Heart left ventricle (tissue), 16 donors: ENCODE measurements at places on chromosomes 7 and 10. TPM values are rescaled to one million over a fixed set of nuclear protein-coding genes. Genes with fewer than 3 reads are reported as not detected.
A peak's percentile ranks its signal among the peaks of the same experiment; 100 is the strongest.

DNA sequence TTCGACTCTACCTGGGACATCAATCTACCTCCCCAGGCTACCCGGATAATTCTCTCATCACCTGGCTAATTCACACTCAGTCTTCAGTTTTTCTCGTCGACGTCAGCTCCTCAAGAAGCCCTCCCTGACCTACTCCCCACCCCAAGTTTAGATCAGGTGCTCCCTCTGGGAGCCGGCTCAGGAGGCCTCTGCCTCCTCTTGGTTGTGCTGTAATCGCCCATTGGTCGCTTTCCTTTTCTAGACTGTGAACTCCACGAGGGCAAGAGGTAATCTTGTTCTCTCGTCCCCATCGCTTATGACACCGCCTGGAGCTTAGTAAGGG lies 461 bp upstream of the WIPF3 start:
- no peak for DNase-seq

- DNase-seq = no peak
Observed at GRCh38 chr10:50291261-50291850, 40.0 kb upstream of the ASAH2 start.

DNA sequence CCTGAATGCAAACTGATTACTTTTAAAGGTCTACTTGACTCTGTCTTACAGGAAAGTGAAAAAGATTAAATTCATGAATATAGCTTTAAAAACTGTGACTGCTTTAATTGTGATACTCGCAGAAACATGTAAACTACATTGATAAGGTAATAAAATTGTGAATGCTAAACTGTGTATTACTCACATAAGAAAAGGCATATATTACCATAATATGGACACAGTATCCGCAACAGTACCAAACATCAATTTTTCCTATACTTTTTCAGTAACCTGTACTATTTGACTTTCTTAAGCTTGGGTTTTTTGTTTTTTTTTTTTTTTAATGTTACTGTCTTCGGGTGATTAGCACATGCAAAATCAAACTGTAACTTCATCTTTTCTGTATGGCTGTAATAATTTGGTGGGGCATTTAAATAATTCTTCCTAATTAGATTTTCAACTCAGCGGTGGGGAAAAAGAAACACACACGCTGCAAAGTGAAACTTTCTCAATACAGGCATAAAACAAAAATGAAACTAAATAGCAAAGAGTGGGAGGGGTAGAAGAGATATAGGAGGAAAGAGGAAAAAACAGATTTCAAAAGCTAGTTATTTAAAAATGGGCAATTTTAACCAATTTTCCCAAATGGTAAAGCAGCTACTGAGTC lies 23.2 kb downstream of the NT5C3A start:
- no peak for DNase-seq

DNA sequence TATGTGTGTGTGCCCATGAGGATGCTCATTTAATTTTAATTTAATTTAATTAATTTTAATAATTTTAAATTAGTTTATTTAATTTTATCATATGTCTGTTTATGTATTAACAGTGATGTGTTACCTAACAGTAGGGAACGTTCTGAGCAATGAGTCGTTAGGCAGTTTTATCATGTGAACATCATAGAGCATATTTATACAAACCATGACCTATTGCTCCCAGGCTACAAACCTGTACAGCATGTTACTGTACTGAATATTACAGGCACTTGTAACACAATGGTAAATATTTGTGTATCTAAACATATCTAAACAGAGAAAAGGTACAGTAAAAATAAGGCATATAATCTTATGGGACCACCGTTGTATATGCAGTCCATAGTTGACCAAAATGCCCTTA lies 13.7 kb upstream of the CFAP69 start:
- no peak for DNase-seq

GRCh38 chr10:114195079-114195478 lies 15.9 kb downstream of the TDRD1 start:
- no peak for DNase-seq

DNA sequence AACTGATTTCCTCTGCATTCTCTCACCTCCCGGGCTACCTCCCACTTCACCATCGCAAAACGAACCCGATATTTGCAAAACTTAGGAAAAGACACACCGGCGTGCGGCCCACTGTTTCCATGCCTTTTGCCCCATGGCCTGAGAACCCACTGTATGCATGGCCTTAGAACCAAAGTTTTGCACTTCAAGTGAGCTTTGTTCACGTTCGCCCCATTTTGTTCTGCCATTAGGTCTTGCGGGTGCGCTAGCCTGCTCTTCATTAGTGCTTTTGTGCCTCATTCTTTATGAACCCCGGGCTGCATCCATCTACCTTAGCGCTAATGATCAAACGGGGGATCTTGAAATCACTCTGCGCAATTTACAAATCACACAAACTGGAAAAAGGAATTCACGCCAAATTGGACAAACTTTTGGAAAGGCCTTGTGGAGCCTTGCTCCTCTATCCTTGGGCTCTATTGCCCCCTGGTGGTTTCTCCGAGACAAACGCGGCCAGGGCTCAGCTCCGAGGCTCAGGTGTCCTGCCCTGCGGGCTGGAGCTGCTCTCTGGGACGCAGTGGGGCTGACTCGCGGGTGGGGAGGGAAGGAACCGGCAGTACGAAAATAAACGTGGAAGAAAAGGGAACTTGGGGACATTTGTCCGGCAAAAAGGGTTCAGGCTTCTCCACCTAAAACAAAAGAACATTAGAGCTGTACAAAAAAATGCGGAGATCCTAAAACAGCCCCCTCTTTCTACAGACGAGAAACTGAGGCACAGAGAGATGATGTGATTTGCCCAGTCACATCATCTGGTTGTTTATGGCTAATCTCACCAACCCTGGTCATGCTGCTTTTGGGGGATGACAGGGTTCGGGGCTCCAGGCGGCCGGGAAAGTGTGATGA lies 300.4 kb upstream of the NFE2L3 start:
- peak; percentile 87 for DNase-seq

DNA sequence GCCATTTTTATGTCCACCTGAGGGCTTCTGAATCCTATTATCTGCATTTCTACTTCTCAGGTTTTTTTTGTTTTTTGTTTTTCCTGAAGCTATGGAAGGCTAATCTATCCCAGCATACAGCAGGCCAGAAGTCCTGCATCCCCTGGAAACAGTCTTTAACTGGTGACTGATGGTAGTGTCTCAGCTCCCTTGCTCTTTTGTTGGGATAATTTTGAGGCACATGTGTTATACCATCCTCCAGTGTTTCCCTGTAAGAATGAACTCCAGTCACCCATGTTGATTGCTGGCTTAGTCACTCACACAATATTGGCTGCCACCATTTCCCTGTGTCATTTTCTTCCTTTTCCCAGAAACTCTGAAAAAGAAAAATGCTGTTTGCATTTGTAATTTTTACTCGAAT lies 1094.0 kb upstream of the LRRN3 start:
- DNase-seq = no peak

GRCh38 chr7:152883858-152884257 lies 124.3 kb downstream of the ACTR3B start:
- no peak for DNase-seq

- no peak for DNase-seq
Observed at GRCh38 chr10:114607358-114607998, 50.6 kb downstream of the ABLIM1 start.

DNA sequence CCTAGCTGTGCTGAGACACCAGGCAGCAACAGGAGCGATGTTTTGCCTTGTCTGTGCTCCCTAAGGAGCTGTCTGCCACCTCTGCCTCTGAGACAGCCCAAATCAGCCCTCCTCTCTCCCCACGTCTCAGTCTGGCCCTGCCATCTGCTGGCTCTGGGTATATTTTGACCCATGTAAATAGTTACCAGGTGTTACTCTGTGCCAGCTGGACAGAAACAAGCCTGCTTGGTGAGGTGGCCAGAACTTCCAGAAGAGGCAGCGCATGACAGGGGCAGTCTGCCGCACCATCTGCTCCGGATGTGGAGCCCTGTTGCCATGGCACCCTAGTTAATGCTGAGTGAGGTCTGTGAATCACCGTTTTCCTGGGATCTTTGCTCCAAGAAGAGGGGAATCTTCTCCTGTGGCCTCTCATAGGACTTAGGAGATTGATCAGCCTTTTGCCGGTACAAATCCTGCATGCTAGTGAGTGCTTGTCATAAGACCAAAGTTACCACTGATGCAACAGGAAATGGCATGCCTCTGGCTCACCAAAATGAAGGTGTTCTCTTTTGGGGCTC lies 31.8 kb downstream of the GSTO2 start:
- peak; percentile 84 for DNase-seq

DNA sequence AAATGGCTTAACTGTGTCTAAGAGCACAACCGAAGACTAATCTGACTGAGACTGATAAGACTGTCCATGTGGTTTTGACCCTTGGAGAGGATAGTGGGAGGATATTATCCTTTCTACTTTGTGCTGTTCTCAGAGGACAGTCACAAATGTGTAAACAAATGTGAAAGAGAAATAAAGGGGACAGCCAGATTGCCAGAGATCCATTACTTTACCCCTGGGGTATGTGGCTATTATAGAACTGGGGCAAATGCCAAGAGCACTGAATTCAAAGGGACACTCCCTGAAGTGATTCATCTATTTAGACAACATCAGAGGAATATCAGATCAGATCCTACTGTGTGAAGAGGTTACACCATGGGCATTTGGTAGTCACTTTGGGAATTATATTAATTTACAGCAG lies 154.7 kb downstream of the RNLS start:
- no peak for DNase-seq

DNA sequence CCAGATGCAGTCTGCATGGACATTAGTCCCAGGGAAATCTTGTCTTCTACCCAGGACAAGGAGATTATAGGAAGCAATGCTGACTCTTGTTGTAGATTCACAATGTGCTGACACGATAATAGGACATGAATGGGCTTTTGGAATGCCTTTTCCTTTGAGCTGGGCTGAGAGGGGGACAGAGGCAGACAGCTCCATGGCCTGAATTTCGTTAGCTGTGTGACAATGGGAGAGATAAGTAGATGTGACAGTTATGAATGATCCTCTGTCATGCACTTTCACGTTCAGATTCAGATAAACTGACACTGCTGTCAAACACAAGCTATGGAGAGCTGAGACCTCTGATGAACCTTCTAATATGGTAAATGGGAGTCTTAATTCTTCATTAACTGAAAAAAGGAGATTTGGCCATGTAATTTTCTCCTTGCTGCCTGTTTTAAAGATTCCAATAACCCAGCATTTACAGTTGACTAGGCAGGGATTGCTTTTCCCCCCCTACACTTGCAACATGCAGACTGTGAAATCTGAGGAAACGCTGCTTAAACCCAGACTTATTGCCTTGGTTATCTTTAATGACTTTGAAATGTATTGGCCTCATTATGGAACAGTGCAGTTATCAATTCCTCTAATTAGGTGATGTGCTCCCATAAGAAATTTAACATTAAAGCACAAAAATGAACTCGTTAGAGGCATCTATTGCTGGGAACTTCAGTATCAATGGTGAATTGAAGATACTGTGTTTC lies 669.3 kb downstream of the AUTS2 start:
- no peak for DNase-seq

- no peak for DNase-seq
Observed at GRCh38 chr7:128948976-128949760, 11.4 kb downstream of the IRF5 start.

- no peak for DNase-seq
Observed at GRCh38 chr7:69896121-69896520, 297.8 kb downstream of the AUTS2 start.

DNA sequence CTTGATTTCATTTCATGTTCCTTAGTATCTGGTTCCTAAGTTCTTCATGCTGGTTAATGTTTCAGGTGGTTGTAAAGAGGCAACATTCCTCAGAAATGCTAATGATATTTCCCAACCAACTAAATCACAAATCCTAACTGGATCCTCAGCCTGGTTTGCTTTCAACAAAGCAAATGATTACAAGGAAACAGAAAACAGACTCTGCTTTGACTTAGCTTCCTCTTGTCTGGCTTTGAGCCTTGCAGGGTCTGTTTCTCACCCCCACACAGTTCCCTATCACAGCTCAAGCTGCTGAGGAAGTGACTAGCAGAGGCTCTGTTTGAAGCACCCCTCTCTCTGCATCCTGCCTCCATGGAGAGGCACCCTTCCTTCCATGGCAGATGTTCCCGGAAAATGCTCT lies 130.2 kb upstream of the CTTNBP2 start:
- DNase-seq = no peak

- DNase-seq = no peak
Observed at GRCh38 chr10:79608505-79609375, 2.0 kb upstream of the SFTPA1 start.

DNA sequence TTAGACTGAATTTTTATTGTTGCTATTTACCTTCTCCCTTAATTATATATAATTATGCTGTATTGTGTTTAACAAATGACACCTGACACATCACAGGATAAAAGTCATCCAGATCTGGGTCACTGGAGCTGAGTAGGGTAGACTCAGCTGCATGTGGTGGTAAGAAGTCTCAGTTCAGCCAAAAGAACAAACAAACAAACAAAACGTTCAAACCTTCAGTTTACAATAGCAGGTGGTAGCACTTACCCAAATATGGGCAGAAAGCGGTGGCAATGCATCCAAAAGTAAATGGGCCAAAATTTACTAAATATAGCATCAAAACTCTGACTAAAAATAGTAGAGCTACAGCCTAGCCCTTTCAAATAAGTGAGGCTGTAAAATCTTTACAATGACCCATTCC lies 42.2 kb downstream of the ZWINT start:
- DNase-seq = no peak

DNA sequence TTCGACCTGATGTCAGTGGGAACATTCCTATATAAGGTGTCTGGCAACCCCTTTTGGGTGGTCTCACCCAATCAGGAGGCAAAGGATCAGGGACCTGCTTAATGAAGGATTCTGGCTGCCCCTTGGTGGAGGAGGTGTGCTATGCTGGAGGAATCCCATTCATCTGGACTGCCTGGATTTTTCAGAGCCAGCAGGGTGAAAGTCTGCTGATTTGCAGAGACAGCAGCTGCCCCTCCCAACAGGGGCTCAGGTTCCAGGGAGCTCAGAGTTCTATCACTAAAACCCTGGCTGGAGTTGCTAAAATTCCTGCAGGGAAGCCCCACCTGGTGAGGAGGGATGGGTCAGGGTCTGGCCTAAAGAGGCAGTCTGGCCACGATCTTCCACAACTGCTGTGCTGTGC lies 398.5 kb upstream of the CNTNAP2 start:
- DNase-seq = no peak

- no peak for DNase-seq
Observed at GRCh38 chr10:62669341-62669740, 135.2 kb upstream of the ADO start.

DNA sequence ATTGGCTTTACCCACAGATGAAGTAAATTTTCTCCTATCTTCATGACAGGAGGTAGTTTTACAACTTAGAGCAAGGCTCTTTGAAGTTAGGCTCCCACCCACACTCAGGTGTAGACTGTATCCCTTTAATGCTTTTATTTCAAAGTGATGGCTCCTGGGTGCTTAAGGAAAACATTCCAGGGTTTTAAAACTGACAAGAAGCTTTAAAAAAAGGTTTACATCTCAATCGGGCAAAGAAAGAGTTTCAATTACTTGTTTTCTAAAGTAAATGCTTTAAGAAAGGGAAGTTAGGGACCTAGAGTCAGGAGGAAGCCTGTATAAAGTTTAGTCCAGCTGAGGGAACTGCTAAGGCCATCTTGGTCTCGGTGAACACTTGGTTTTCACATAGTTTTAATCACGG lies 1153.8 kb upstream of the C7orf33 start:
- no peak for DNase-seq

GRCh38 chr7:98267303-98267702 lies 14.2 kb upstream of the BRI3 start:
- no peak for DNase-seq

Gene ZCWPW1
- 5.1 TPM for total RNA-seq

Gene AKR1C2
- total RNA-seq = 16.5 TPM

Gene MYH16
- not detected for total RNA-seq

Gene GNAT3
- total RNA-seq = not detected

Gene TTYH3
- total RNA-seq = 33.9 TPM

Gene COL28A1
- total RNA-seq = 2.1 TPM

Gene FAM237B
- not detected for total RNA-seq

Gene TRIM50
- 0.31 TPM for total RNA-seq

Gene ADCYAP1R1
- 2.2 TPM for total RNA-seq

Gene C10orf53
- not detected for total RNA-seq

Gene MUC12
- total RNA-seq = not detected
